ENCODE measurements at places on chromosomes 13 and 19. TPM values are rescaled to one million over a fixed set of nuclear protein-coding genes. Genes with fewer than 3 reads are reported as not detected.
A peak's percentile ranks its signal among the peaks of the same experiment; 100 is the strongest.

- H3K4me3 ChIP-seq: no peak overlapping the region
- no peak overlapping the region for H3K27ac ChIP-seq
- H3K27me3 ChIP-seq: no peaks in the 10 kb centered on the region
- H3K36me3 ChIP-seq: no peaks in the 10 kb centered on the region
- no peak for DNase-seq
Observed at GRCh38 chr13:72541674-72542073, 185.8 kb downstream of the MZT1 start.

GRCh38 chr13:52165411-52165810 lies 6.0 kb upstream of the NEK3 start:
- no peak for DNase-seq
- H3K27ac ChIP-seq: no peak overlapping the region
- H3K4me3 ChIP-seq: no peak overlapping the region

- peaks cover 30% of the 10 kb centered on the region for H3K36me3 ChIP-seq
- no peak overlapping the region for H3K4me3 ChIP-seq
- H3K27me3 ChIP-seq: no peaks in the 10 kb centered on the region
- H3K4me1 ChIP-seq: peaks cover 23% of the 10 kb centered on the region
Observed at GRCh38 chr19:8458380-8458779, 13.6 kb downstream of the HNRNPM start.

DNA sequence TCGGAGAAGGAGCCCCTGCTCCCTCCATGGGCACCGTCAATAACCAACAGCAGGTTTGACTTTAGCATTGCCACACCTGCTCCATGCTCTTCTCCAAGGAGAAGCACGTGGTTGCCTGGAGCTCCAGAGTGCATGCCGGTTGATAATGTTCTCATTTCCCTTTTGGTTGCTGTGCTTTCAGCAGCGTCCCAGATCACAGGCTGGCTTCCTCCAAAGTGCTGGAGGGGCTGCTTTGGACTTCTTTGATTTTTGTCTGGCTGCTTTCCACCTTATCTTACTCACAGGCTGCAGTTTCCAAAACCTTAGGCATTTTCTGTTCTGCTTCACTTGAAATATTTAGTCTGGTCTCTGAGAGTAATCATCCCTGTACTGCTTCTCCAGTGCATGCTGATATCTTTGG lies 123.8 kb upstream of the IRS2 start:
- no peak overlapping the region for H3K27ac ChIP-seq
- no peak for DNase-seq
- H3K27me3 ChIP-seq: no peaks in the 10 kb centered on the region
- no peaks in the 10 kb centered on the region for H3K4me1 ChIP-seq

DNA sequence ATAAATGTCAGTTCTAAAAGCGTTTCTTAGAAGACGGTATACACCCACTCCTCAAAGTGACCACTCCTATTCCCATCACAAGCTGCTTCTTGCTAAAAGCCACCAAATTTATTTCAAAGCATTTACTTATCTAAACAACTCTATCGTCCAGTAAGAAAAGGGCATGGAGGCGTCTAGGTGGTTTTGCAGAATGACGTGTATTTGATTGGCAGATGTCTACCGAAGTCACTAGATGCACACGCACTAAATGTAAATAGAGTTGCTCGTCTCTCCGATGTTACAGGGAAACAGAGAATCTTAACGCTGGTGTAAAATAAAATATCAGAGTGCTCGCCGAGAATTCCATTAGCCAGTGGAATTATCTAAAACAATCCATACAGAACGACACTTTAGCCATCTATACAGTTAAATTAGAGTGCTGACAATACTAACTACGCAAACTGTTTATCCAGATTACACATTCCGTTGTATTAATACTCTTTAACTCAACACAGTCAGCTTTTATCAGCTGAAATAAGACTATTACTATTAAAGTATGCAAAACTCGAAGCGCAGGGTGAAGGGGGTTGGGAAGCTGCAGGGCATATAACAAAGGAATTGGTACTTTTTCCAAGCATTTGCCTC lies 1.9 kb downstream of the KLF12 start:
- peaks cover 22% of the 10 kb centered on the region for H3K4me1 ChIP-seq
- H3K4me3 ChIP-seq: peak overlapping the region; percentile 97
- no peak for DNase-seq

DNA sequence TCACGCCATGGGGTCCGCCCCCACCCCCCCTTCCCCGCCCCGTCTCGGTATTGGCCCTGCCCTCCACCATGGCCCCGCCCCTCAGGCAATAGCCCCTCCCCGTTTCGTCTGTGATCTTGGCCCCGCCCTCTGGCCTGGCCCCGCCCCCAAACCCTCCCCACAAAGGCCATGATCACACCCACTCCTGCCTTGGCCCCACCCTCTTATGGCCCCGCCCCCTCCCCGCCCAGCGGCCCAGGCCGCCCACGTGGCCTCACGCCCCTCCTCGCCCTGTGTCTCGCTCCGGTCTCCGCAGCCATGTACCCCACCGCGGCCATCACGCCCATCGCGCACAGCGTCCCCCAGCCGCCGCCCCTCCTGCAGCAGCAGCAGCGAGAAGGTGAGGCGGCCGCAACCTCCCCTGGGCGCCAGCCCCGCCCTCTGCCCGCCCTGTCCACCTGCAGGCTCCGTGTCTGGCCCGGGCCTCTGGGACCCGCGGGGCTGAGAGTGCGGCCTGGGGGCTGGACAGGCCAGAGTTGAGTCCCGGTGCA lies 61.3 kb downstream of the CELF5 start:
- no peaks in the 10 kb centered on the region for H3K4me1 ChIP-seq
- no peaks in the 10 kb centered on the region for H3K36me3 ChIP-seq
- no peak overlapping the region for H3K27ac ChIP-seq
- H3K27me3 ChIP-seq: peaks cover 35% of the 10 kb centered on the region
- DNase-seq: peak; percentile 53

DNA sequence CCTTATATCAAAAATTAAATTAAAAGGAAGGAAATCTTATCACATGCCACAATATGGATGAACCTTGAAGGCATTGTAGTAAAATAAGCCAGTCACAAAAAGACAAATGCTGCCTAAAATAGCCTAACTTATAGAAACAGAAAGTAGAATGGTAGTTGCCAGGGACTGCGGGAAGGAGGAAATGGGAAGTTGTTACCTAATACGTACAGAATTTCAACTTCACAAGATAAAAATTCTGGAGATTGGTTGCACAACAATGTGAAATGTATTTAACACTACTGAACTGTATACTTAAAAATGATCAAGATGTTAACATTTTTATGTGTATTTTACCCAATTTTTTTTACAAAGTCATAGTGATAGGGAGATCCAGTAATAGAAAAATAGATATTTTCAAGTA lies 10.2 kb upstream of the N4BP2L2 start:
- H3K4me1 ChIP-seq: no peaks in the 10 kb centered on the region
- H3K27me3 ChIP-seq: no peaks in the 10 kb centered on the region
- no peak overlapping the region for H3K27ac ChIP-seq
- H3K4me3 ChIP-seq: no peak overlapping the region

- H3K4me1 ChIP-seq: no peaks in the 10 kb centered on the region
- H3K27ac ChIP-seq: no peak overlapping the region
- H3K4me3 ChIP-seq: no peak overlapping the region
- no peak for DNase-seq
- H3K27me3 ChIP-seq: no peaks in the 10 kb centered on the region
- H3K36me3 ChIP-seq: no peaks in the 10 kb centered on the region
Observed at GRCh38 chr13:97967948-97968347, 14.5 kb downstream of the IPO5 start.

DNA sequence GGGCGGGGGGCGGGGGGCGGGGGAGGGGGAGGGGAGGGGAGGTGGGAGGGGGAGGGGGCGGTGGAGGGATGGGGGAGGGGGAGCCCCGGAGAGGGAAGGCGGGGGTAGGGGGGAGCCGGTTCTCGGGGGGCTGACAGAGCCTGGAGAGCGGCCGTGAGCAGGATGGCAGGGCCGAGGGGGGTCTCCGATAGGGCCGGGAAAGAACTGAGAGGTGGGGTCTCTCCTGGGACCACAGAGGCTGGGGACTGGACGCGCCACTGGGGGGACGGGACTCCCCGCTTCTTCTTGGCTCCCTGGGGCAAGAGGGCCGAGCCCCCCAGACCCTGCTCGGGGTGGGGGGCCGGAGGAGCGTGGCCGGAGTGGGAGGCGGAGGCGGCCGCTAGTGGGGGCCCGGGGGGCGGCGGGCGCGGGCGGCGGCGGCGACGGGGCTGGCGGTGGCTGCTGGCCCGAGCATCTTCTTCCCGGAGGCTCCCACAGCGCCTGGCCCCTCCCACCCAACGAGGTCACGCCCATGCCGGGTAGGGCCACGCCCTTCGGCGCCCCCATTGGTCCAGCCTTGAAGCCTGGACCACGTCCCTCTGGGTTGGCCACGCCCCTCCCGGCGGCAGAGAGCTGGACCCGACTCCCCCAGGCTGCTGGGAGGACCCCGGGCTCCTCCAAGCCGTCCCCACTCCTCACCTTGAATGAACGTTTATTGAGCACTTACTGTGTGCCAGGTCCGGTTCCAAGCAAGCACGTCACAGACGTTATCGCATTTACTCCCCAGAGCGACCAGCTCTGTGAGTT lies at the start of gene NOVA2:
NOVA2 (minus strand) TSS at position 313 of the 786 bp plus-strand sequence. CDS start 514 bp downstream, outside the sequence.
- H3K4me1 ChIP-seq: no peaks in the 10 kb centered on the region
- no peaks in the 10 kb centered on the region for H3K36me3 ChIP-seq
- DNase-seq: peak; percentile 67
- no peak within 1 kb of the TSS for H3K4me3 ChIP-seq

The GNG7 gene
- 11.7 TPM for total RNA-seq

The CABP5 gene
- not detected for total RNA-seq

The B3GNT3 gene
- total RNA-seq: not detected

The IZUMO2 gene
- not detected for total RNA-seq

All from adrenal gland (tissue), 19 donors.